ENCODE measurements at places on chromosomes 3 and 15.

GRCh38 chr15:26974120-26974780 lies 3.3 kb downstream of the GABRG3 start:
- DNase-seq = peak; percentile 57

DNA sequence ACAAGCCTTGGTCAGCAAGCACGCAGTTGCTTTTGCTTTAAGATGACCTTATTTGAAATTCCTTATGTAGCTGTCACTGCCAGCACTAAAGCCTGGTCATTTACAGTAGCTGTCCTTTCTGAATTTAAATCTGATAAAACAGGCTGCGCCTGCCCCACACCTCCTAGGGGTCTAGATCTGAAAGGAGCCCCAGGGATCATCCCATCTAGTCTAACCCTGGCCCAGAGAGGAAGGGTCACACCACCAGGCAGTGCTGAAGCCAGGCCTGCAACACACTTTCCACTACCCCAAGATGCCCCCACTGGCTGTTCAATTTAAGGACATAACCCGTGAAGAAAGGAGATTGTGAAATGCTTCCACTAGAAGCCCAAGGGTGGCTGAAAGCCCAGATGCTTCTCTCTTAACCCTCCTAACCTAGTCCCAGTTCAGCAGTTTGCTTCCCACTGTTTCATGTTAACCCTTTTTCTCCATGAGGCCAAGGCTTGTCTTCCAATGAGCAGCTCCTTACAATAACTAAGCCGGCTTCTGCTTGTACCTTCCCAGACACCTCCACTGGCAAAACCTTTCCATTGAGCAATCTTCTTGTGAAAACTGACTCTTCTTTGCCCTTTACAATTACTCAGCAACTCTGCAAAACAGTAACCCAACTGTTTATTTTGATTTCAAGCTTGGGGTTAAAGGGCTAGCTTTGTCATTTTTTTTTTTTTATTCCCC lies 198.9 kb upstream of the LPP start:
- DNase-seq = peak; percentile 89

- DNase-seq = peak; percentile 58
Observed at GRCh38 chr3:195770081-195770840, 41.5 kb downstream of the MUC4 start.

DNA sequence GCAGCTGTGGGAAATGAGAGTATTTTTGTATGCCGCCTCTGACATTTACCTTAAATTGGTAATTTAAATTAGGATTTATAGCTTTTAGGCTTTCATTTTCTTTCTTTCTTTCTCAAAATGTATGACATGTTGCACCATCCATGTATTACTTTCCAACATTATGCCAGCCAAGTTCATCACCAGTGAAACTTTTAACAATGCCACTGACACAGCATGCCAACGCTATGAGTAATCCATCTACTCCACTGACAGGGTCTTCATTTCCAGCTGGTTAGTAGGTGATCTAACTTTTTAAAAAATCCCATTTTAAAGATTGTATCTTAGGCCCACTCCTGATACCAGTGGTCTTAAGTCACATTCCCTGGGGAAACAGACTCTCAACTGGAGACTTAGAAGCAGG lies 21.8 kb upstream of the CLDN16 start:
- DNase-seq = no peak

GRCh38 chr15:67290319-67290718 lies 35.7 kb downstream of the IQCH start:
- DNase-seq = no peak

DNA sequence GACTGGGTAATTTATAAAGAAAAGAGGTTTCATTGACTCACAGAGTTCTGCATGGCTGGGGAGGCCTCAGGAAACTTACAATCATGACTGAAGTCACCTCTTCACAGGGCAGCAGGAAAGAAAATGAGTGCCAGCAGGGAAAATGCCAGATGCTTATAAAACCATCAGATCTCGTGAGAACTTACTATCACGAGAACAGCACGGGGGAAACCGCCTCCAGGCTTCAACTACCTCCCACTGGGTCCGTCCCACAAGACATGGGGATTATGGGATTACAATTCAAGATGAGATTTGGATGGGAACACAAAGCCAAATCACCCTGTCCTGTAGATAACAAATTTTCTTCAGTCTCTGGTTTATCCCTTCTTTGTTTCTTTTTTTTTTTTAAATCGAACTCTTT lies 31.0 kb upstream of the AVEN start:
- DNase-seq = no peak

DNA sequence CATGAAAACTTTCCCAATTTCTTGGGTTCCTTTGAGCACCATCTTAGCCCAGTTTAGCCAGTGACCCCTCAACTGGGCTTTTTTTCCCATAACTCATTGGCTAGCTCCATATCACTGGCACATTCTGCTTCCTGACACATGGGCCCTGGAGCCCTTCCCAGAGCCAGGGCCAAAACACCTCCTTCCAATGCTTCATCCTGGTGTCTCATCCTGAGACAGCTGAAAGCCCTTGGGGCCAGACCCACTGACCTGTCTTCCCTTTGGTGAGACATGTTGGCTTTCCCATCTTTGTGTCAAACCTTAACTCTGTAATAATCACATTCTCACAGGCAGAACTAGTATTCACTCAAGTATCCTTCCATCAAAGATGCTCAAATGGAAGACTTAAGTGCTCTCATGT lies 82.6 kb upstream of the SMAD3 start:
- no peak for DNase-seq

DNA sequence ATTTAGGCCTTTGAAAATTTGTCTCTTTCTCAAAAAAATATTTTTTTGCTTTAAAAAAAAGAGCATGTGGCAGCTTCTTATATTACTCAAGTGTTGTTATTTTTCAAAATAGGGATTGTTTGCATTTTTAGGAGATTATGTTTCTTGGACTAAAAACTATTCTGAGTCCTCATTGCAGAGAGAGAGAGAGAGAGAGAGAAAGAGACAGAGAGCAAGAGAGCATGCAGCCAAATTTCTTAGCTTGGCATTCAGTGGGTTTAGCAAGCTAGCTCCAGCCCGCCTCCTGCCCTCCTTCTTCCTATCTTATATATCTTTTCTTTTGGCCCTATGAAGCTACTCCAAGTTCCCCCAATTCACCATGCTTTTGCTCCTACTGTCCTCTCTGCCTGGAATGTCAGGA lies 55.7 kb downstream of the CEMIP start:
- peak; percentile 73 for DNase-seq

DNA sequence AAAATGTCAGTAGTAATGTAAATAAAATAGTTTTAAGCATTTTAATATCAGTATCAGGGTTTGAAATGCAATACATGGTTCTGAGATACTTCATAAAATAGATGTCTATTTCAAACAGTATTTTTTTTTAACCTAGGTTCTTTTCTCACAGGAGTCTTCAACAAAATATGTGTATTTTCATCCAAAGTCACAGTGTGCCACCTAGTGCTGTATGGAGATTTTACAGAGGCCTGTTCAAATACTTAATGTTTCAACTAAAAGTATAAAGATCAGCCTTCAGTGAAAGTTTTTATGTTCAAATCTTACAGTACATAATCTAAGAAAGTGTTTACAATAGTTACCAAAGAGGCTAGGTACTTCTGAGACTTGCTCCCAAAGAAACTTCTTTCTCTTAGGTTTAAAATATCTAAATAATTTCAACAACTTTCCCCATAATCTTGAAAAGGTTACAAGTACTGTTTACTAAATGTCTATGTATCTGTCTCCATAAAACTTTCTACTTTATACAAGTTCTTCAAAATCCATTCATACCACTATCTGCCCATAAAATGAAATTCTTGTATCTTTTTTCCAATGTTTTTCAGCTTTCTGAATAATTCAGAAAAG lies 38.3 kb downstream of the SCAPER start:
- peak; percentile 25 for DNase-seq

GRCh38 chr3:131690800-131691199 lies 188.0 kb upstream of the MRPL3 start:
- no peak for DNase-seq

DNA sequence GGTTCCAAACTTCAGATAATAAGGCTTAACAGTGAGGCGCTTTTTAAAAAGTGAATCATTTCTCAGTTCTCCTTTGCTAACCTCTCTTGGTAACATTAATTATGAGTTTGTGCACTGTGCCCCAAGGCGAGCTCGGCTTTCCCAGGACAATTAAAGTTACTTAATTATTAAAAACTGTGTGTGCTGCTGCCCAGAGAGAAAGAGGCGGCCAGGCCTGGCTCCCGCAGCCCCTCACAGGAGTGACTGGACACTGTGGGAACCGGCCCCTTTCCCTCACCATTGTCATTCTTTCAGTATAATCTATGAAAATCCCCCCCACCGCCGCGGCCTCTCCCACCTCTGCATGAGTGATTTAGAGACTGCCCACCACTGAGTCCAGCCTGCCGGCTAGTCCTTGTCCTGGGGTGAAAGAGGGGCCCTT lies 43.1 kb upstream of the HES1 start:
- no peak for DNase-seq

DNA sequence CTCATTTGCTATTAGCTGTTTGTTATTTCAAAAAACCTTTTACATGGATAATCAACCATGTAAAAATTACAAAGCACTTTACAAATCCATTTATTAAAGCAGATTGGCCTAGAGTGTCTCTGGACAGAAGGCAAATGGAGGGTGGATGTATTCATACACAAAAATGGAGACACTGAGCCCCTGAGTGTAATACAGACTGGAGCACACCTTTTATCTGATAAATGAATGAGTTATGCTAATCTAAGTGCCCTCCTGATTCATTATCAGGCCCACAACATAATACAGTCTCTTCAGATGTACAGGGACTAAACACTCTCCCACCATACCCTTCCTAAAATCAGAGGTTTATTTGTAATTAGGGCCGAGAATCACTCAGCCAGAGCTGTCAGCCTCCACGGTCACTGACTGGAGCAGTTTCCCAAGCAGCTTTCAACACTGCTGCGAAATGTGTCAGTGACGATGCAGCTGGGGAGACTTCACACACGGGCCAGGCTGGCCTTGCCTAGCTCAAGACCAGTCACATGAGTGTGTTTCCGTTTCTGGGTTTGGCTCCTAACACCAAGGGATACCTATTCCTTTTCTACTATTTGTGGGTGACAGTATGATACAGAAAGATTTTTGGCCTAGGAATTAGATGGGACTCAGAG lies 271.8 kb downstream of the ZIC1 start:
- DNase-seq = no peak

DNA sequence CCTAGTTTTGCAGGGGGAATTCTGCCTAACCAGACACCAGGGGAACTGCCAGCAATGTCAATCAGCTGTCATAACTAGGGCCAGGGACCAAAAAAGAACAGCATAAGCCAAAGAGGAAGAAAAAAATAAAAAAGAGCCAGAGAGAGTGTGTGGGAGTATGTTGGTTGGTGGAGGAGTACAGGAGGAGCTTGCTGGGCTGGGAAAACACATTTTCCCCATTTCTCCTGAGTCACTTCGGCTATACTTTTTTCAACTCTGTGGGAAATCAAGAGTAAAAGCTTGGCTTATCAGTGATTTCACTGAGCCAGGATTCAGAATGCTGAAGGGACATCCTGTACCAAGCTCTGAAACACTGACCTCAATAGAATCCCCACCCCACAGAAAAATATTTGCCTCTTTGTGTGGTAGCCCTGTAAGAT lies 144.7 kb upstream of the DPH6 start:
- DNase-seq = no peak

DNA sequence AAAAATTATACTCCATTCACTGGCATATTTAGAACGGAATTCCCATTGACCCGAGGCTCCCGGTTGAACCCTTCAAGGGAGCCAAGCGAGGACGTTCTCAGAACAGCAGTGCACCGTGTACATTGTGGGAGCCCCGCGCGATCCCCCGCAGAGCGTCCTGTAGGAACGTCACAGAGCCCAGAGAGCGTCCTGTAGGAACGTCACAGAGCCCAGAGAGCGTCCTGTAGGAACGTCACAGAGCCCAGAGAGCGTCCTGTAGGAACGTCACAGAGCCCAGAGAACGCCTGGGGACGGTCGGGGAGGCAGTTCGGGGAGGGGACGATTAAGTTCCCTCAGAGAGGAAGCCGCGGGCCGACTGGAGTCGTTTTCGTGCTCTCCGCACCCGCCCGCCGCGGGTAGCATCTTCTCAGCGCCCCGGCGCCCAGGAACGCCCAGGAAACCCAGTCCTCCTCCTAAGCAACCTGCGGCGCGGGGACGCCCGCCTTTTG lies 506 bp upstream of the ATP1B3 start:
- DNase-seq = no peak

- peak; percentile 79 for DNase-seq
Observed at GRCh38 chr15:75697523-75697922, 15.1 kb downstream of the CSPG4 start.

GRCh38 chr15:80153900-80154299 lies 1.1 kb downstream of the FAH start:
- peak; percentile 56 for DNase-seq

DNA sequence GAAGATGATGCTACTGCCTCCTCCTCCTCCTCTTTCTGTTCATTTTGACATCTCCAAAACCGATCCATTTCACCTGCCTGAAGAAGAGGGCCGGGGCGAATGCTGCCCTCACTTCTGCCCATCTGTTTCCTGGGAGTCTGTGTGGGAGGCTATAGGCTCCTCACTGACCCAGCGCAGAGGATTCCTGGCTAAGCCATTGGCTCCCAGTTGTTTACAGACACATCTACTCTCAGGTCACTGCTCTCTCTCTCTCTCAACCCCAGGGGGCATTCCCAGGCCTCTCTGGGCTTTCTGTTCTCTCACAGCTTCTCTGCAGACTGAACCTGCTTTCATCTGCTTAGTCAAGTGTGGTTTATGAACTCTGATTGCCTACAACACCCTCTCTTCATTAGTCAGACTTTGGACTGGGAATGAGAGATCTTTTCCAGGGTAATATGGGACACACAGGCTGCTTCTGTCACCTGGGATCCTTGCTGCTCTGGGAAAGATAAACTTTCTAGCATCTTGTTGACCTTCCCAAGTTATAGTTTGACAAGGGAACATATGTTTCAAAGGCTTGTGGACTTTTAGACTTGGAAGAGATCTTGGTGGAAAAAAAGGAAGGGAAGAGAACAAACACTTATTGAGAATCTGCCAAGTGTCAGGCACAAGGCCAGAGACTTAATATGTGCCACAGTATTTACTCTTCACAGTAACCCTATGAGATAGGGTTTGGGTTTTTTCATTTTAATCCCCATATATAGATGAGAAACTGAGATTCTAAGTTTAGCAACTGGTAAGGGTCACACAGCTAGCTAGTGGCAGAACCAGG lies 30.2 kb upstream of the USP3 start:
- DNase-seq = peak; percentile 82

DNA sequence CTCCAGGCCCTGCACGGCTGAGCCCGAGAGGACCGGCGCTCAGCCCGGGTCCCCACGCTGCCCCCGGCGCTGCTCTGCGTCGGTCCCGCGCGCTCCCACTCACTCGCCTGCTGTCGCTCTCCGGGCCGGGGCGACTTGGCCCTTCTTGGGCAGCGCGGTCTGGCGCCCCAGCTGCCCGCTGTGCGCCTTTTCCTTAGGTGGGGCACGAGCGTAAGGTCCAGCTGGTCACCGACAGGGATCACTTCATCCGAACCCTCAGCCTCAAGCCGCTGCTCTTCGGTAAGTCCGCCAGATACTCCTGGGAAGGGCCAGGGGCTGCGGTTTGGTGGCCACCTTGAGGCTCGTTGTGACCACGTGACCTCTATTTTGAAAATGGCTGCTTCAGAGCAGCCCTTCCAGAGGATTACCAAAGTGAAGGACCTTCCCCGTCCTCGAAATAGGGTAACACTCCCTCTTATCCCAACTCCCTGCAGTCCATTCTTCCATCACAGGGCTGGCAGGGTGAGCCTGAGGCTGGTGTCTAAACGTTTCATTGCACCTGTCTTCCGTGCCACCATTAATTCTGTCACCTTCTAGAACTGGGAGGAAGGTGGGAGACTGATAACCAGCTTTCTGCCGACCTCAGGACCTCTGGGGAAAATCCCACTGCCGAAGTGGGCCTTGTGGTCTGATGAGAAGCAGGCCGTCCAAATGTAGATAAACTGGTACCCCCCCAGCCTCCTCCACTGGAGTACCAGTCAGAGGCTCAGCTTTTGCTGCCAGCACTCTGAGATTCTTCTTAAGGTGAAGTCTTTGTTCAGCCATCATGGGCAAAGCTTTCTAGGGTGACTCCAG lies 812 bp downstream of the P4HTM start:
- DNase-seq = peak; percentile 71
